ENCODE measurements at places on chromosomes 3 and 15.
A peak's percentile ranks its signal among the peaks of the same experiment; 100 is the strongest.

DNA sequence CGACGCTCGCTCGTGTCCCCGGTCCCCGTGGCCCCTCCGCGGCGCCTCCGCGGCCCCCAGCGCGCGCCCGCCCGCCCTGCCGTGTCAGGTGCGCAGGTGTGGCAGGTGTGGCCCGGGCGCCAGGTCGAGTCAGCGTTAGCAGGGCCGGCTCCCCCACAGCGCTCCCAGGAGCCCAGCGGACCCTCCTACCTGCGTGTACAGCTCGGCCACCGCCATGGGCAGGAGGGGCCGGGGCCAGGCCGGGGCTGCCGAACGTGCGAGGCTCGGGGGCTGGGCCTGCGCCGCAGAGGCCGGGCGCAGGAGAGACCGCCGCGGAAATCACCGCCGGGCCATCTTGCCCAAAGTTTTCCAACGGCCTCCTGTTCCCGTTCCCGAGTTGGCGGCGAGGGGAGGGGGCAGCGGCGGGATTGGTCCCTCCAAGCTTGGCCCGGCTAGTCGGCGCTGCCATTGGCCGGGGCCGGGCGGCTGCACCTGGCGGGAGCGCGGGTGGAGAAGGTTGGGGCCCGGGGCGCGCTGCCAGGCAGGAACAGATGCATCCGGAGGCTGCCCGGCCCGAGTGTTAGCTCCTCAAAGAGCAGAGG, at the start of gene MYO5C:
TSS of gene MYO5C (minus strand) at position 384 of the 581 bp plus-strand sequence. CDS start at position 216, 168 bp downstream.
- peak; percentile 71 for DNase-seq

DNA sequence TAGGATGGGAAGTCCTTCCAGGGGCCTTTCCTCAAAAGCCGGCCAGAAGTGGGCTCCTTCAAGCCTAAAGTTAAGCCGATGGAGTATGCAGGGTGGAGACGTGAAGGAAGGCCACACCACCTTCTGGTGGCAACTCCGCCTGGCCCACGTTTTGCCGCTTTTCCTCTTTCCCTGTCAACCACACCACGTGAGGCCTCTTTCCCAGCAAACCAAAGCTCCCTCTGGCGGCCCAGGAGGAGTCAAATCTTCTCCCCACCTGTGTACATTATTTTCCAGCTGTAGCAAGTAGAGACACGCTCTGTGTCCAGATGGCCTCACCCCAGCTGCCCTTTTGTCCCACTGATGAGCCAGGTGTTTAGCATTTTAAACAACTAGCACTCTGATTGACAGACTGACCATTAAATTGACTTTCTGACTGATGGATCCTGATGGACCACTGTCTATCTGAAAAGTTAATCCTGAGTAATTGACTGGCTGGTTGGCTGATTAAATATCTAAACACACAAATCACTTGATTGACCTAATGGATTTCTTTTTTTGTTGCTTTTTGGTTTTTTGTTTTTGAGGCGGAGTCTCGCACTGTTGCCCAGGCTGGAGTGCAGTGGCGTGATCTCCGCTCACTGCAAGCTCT, 59.6 kb upstream of the ZBTB38 start:
- DNase-seq = no peak

GRCh38 chr15:64877435-64877834, 34.3 kb upstream of the ANKDD1A start:
- DNase-seq = no peak

GRCh38 chr3:74633021-74633420, 18.6 kb upstream of the CNTN3 start:
- no peak for DNase-seq

DNA sequence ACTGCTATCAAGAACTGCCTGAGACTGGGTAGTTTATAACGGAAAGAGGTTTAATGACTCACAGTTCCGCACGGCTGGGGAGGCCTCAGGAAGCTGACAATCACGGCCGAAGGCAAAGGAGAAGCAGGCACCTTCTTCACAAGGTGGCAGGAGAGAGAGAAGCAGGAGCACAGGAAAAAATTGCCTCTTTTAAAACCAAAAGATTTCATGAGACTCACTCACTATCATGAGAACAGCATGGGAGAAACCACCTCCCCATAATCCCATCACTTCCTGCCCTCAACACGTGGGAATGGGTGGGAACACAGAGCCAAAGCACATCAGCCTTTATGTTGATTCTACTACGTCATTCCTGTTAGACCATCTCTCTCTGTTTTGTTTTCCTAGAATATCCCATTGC, 650.9 kb upstream of the SEMA6D start:
- DNase-seq = no peak

DNA sequence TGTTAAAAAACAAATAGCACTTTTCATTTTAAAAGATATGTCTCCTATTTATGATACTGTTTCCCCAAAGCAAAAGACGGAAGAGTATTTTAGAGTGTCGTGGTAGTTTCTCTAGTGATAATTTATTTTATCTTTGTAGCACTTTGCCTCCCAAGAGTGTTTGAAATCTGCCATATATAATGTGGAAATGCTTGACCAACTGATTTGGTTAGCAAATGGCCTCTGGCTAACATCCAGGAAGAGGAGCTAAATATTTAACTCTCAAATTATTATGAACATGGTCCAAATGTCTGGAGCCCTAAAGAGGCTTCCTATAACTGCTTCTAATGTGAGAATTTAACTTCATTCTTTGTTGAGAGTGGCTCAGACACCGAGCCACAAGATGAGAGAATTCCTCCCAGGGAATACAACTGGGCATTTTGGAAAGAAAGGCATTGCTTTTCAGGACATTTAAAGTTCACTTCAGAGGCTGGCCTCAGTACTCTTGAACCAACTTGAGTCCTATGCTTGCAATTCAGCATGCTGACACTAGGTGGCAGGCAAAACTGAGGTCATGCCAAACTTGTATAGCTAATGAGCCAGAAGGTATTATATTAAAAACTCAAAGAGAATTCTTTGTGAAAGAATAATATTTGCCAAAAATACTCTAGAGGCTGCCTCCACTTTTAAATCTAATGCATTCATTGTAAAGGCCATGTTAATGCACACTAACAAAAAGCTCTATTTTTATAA, 104.5 kb downstream of the RARB start:
- DNase-seq = no peak

GRCh38 chr3:42371776-42372175, 38.6 kb downstream of the LYZL4 start:
- DNase-seq = no peak

GRCh38 chr3:87036671-87037070, 45.7 kb upstream of the VGLL3 start:
- no peak for DNase-seq

- DNase-seq = no peak
Observed at GRCh38 chr15:42035435-42035761, 14.6 kb upstream of the PLA2G4E start.

DNA sequence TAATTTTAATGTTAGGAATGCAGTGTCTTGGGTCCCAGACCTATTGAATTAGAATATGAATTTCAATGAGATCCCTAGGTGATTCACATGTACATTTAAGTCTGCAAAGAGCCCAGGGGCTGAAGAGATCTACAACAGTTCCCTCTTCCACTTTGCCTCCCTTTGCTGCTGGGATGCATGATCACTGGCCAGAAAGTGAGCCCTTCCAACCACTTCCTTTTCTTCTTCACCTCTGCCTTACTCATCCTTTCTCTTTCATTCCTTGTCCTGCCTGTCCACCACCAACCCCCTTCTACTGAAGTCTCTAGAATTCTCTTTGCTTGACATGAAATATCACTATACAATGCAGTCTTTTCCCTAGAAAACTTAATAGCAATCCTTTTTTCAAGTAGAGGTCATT, 222.4 kb upstream of the LRIG1 start:
- DNase-seq = no peak

- DNase-seq = no peak
Observed at GRCh38 chr3:151520105-151520504, 59.2 kb upstream of the IGSF10 start.

GRCh38 chr3:42012383-42012934, 50.6 kb upstream of the ULK4 start:
- DNase-seq = no peak

GRCh38 chr3:8197384-8197783, 304.2 kb upstream of the LMCD1 start:
- DNase-seq = no peak

GRCh38 chr3:188446014-188446413, 292.1 kb downstream of the LPP start:
- no peak for DNase-seq

GRCh38 chr3:7194071-7194835, 333.3 kb downstream of the GRM7 start:
- no peak for DNase-seq

GRCh38 chr3:48433472-48434118, 3.7 kb upstream of the PLXNB1 start:
- no peak for DNase-seq

- DNase-seq = no peak
Observed at GRCh38 chr3:73791356-73791755, 166.6 kb upstream of the PDZRN3 start.

DNA sequence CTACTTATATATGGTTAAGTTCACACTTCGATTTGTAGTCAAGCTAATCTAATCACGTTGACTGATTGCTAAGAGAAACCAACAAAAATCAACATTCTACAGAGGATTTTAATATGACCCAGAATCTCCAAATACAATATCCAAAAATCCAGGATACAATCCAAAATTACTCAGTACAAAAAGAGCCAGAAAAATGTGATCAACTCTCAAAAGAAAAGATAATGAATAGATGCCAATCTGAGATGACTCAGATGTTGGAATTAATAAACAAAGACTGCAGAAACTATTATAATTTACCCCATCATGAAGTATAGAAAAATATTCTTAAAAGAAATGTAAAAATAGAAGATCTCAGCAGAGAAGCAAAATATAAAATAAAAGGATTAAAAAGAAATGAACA, 22.3 kb downstream of the HACL1 start:
- DNase-seq = no peak

- DNase-seq = no peak
Observed at GRCh38 chr3:171234298-171235010, 207.9 kb upstream of the SLC2A2 start.

GRCh38 chr3:8444883-8445282, 56.7 kb upstream of the LMCD1 start:
- DNase-seq = no peak

DNA sequence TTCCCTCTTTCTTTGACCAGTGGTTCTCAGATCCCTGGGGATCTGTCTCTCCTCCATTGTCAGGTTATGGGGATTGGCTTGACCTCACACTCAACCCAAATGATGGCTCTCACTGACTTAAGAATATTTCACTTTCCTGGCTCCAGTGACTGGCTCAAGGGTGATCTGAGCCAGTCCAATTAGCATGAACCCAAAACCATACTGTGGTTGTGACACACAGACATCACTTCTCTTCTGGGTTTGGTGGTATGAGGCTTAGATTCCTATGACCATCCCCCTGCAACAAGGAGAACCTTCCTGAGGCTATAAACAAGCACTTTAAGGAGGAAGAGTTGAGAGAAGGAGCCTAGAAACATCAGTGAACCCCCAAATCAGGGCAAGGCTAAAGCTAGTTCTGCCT, 85.8 kb downstream of the KCNAB1 start:
- DNase-seq = no peak

- no peak for DNase-seq
Observed at GRCh38 chr3:15404767-15405166, 22.6 kb downstream of the METTL6 start.

GRCh38 chr3:149216193-149216869, 5.3 kb downstream of the CP start:
- no peak for DNase-seq

DNA sequence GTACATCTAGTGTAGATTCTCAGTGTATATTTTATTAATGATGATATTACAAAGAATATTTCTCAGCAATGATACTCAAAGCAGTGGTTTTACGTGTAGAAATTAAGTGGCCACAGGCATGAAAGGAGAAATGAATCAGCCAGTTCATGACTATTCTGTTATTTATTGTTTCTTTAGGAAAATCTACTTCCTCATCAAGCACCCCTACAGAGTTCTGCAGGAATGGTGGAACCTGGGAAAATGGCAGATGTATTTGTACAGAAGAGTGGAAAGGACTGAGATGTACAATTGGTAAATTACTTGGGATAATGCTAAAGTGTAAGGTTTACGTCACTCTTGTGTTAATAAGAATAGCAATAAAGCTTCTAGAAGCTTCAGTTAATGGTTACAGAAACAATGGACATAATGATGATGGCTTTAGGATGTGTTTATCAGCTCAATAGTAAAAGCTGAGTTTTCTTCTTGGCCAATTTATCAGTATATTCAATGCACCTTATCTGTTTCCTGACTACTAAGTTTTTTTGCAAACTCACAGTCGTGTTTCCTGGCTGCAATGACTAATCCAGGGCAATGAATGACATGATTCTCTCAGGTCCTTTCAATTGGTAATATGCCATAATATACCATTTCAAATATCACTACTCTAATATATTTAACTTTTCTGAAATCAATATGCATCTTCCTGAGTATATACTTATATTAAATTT, 20.2 kb downstream of the ADGRG7 start:
- DNase-seq = no peak

DNA sequence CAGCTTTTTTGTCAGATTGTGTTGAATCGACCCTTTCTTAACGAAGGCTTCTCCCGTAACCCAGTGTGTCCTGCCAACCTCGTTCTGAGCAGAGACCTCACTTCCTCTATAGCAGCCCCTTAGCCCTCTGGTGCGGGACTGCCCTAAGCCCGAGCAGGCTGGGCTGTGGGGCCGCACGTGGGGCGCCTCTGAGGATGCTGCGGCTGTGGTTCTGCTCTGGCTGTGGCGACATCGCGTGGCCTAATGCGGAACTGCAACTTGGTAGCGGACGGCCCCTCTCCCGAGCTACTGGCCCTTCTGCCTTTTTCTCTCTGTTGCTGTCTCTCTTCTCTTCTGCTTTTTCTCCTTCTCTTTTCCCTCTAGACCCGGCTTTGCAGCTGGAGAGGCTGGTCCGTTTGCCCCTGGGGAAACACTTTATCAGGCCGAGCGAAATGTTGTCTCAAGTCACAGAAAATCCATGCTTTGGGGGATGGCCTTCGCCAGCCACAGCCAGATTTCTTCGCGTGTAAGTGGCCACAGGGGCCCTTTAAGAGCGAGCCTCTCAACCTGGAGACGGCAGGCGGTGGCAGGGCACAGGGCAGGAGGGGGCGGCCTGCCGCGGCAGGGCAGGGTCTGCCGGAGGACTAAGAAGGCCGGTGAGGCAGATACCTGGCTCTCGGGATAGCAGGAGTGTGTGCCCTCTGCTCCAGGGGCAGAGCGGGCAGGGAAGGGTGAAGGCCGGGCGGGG, 19.4 kb upstream of the KIF23 start:
- DNase-seq = peak; percentile 86

- no peak for DNase-seq
Observed at GRCh38 chr15:43128980-43129335, 4.4 kb upstream of the TMEM62 start.

- no peak for DNase-seq
Observed at GRCh38 chr3:18593231-18593630, 168.1 kb upstream of the SATB1 start.

Data from hindlimb muscle (tissue), 1 donor.